Stimulated activated CD4-positive, alpha-beta T cell treated with anti-CD3 and anti-CD28 coated beads, TNF-alpha, amount 100 ng/mL, for 1 hour (primary cell): ENCODE measurements at places on chromosomes 2 and 18.

DNA sequence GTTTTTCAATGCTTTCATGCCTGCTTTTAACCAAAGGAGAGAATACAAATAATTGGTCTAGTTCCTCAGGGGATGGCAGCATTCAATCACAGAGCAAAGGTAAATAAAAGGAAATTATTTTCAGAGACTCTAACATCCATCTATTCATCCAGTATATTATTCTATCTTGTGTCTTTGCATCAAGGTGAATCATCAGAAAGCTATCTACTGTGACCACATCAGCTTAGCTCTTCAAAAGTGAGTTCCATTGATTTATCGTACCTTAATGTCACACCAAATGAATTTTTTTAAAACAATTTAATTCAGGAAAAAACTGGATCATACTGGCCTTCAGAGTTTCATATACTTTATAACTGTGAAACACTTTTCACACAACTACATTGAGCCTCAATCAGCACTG lies 66.1 kb downstream of the CHN1 start:
- no peak for DNase-seq

GRCh38 chr2:8886876-8887275 lies 49.5 kb upstream of the KIDINS220 start:
- DNase-seq: no peak

- DNase-seq: no peak
Measured at GRCh38 chr2:226380679-226381078, 418.9 kb downstream of the IRS1 start.

GRCh38 chr18:56723068-56723467 lies 71.9 kb downstream of the WDR7 start:
- DNase-seq: no peak

GRCh38 chr2:150880986-150881385 lies 380.7 kb downstream of the RBM43 start:
- no peak for DNase-seq

GRCh38 chr2:181198183-181198864 lies 217.9 kb downstream of the UBE2E3 start:
- DNase-seq: no peak

GRCh38 chr2:181516992-181517391 lies 59.8 kb downstream of the ITGA4 start:
- no peak for DNase-seq

DNA sequence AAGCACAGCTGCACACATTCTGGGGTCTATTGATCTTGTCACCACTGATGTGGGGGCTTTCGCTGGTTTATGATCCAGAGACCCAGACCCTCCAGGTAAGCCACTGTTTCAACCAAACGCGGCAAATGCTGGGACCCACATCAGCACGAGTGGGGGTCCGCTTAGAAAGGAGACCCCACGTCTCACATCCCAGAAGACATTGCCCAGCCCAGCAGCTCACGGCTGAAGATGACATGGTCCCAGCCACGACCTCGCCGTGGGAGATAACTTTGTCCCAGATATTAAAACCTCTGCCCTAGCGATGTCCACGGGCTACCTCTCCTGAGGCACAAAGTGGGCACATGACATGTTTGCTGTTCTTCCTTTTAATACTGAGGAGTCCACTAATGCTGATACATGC lies 43.8 kb downstream of the LONRF2 start:
- no peak for DNase-seq

GRCh38 chr2:210965472-210965871 lies 409.1 kb downstream of the CPS1 start:
- no peak for DNase-seq

- DNase-seq: no peak
Measured at GRCh38 chr18:25647404-25647803, 295.4 kb upstream of the ZNF521 start.

GRCh38 chr2:240420206-240421104 lies 15.0 kb upstream of the GPC1 start:
- no peak for DNase-seq

- no peak for DNase-seq
Measured at GRCh38 chr2:166173263-166173662, 45.4 kb upstream of the SCN1A start.

DNA sequence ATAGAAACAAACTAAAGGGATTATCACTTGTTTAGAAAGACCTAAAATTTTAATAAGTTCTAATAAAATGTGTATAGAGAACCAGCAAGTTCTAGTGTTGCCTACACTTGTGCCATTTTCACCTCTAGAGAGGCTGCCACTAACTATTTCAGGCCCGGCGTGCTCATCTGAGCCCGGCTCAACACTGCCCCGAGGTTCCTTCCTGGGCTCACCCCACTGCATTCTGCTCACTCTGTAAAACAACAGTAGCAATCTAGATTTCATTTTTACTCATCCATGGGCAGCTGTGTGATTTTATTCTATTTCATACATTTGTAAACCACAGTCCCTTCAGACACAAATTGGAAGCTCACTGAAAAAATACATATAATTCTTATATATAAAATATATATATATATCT lies 253.2 kb downstream of the L3MBTL4 start:
- no peak for DNase-seq

- no peak for DNase-seq
Measured at GRCh38 chr2:172775319-172775718, 39.7 kb downstream of the RAPGEF4 start.

DNA sequence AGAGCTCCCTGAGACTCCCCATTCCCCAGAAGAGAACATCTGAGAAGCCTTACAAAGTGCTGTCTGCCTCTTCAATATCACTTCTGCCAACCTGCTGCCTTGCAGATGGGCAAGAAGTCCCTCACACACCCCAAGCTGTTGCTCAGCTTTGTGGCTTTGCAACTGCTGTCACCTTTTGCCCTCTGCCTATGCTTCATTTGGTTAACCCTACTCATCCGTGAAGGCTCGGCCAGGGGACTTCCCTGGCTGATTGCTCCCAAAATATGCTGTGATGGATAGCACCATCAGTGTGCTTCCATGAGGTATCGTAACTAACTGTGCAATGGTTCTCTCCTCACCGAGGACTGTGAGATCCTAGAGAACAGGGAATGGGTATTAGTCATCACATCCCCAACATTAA lies 88.9 kb upstream of the CYP1B1 start:
- no peak for DNase-seq

- no peak for DNase-seq
Measured at GRCh38 chr2:200129721-200130462, 174.5 kb downstream of the MAIP1 start.

GRCh38 chr2:31231571-31232302 lies 2.2 kb upstream of the EHD3 start:
- no peak for DNase-seq

GRCh38 chr2:20917719-20918572 lies 95.0 kb upstream of the LDAH start:
- no peak for DNase-seq

GRCh38 chr18:39618265-39619003 lies 2052.8 kb upstream of the CELF4 start:
- DNase-seq: no peak

GRCh38 chr2:3301001-3301400 lies 76.6 kb downstream of the EIPR1 start:
- DNase-seq: no peak

DNA sequence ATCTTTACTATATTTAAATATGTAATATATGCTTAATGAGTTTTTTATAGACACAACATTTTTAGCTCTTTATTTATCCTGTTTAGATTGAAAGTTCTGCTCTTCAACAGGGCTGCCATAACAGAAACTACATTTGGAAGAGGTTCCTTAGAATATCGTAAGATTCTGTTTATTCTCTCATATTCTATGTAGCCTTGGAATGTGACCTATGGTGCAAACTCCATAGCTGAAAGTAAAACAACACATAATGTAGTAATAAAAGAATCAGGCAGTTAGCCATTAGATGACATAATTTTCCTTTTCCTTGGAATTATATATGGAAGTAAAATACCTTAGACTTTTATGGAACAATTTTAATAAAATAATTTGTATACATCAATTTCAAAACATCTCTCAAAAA lies 91.3 kb downstream of the ZNF804A start:
- DNase-seq: no peak

DNA sequence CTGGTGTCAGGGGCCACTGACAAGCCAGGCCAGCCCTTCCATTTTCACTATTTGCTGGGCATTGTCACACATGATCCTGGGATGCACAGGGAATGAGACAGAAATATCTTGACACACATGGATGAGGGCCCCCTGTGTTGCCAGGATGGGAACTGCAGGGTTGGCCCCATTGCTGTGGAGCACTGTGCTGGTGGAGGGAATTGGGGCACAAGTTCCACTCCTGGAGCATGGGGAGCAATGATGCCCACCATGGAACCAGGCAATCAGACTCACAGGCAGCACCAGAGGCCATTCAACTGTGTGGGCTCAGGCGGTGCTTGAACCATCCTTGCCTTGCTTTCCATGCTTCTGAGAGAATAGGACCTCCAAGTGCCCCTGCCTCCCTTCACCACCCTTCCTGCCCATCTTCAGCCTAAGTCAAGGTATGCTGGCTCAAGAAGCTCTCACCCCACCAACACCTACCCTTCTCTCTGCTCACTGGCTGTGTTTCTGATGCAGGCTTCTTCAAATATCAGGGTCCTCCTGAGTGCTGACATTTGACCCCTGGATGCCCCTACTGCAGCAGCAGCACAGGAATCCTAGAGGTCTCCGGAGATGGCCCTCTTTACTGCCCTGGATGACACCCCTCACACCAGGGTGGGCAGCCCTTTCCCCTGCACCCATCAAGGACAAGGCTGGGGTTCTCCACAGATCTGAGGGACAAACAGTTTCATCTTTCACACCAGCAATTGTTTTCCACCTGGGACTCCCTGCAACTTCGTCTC lies 11.0 kb downstream of the ADRA2B start:
- DNase-seq: no peak

DNA sequence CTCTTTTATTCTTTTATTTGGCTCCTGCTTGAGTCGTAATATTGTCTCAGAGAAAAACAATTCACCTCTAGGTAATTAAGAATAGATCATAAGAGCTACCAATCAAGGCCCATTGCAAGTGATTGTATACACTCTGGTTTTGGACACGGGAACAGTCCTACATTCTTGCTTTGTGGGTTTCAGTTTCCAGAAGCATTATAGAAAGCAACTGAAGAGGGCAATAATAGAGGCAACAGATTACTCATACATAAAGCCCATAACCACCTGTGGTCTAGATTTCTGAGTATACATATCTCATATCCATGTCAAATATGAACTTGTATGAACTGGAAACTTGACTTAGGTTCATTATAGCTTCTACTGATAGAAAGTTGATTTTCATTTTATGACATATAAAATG lies 65.4 kb downstream of the DIS3L2 start:
- DNase-seq: no peak

- DNase-seq: no peak
Measured at GRCh38 chr2:164084066-164084465, 348.3 kb upstream of the FIGN start.

DNA sequence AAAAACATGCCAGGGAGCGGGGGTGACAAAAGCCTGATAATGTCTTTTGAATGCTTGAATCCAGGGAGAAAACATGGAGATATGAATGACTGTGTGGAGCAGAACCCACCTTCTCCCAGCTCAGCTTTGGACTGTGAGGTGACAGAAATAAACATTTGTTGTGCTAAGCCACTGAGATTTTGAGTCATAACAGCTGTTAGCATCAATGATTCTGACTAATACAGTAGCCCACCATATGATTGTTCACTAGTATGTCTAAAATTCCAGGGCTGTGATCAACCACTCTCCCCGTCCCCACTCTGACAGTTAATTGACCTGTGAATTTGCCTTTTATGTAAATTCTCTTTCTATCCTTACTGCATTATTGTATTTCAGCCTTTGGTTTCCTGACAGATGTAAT lies 69.1 kb downstream of the PDK1 start:
- DNase-seq: no peak

DNA sequence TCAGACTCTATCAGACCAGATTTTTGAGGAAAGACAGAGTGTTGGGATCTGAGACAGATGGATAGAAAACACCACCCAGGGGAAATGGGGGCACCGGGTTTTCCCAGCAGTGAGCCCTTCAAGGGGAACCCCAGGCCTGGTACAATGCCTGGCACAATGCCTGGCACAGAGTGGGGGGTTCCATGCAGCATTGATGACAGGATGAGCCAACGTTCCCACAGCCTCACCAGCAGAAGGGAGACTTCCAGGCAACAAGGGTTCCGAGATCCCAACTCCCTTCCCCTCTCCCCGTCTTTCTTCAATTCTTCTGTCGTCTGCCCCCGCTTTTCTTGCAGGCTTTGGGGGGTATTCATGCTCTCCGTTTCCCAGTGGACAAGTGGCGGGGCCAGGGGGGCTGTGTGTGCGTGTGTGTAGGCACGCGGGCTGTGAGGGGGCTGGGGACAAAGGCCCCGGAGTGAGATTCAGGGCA lies 132.1 kb upstream of the HAAO start:
- DNase-seq: no peak

DNA sequence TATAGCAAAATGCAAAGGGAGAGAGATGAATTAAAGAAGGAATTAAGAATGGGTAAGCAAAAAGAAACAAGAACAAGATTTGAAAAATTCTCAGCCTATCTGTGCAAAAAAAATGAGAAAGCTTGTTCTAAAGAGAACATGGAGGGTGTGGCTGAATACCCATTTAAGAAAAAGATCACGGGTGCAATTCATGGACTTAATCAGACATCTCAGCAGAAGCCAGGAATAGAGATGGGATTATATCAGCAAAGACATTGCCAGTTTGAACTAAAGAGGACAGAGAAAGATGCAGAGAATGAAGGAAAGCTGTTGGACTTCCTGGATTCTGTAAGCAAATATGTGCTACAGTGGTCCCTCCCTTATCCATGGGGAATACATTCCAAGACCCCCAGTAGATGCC lies 115.6 kb downstream of the RTTN start:
- DNase-seq: no peak

GRCh38 chr2:88281302-88282217 lies 111.4 kb downstream of the THNSL2 start:
- no peak for DNase-seq

- no peak for DNase-seq
Measured at GRCh38 chr2:68141875-68142274, 15.8 kb upstream of the PNO1 start.

DNA sequence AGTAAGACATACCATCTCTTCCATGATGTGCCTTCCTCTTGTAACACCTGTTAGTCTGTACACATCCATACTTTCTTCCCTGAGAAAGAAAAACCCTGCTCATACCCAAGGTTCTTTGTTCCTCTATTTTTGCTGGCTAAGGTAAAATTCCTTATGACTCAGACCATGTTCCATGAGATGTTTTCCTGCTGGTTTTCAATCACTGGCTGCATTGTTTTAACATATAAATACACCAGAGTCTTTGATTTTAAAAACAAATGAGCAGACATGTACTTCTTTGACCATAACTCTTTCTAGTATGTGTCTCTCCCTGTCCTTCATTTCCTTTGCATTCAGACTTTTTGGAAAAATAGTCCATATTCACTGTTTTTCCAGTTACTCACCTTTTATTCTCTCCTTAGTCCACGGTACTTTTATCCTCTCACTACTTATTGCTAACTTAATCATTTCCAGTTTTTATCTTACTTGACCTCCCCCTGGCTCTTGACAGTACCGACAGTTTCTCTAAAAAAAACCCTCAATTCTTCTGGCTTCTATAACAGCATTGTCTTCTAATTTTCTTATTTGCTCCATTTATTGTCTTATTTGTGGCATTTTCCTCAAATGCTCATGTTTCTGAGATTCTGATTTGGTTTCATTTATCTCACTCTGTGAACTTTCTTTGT lies 4.3 kb downstream of the VAPA start:
- DNase-seq: no peak
